ENCODE measurements at places on chromosomes 12 and 14.
A peak's percentile ranks its signal among the peaks of the same experiment; 100 is the strongest.

- DNase-seq: no peak
These were observed 440.9 kb downstream of the LRIG3 start for GRCh38 chr12:58479401-58479800.

GRCh38 chr14:103385929-103386712 is 906 bp downstream of the MARK3 start:
- peak; percentile 56 for DNase-seq

GRCh38 chr14:37202265-37202664 is 4.5 kb downstream of the MIPOL1 start:
- DNase-seq: no peak

GRCh38 chr14:73743431-73743931 is 29.3 kb upstream of the PNMA1 start:
- peak; percentile 53 for DNase-seq

GRCh38 chr12:12467264-12467663 is 95.4 kb downstream of the DUSP16 start:
- DNase-seq: peak; percentile 46

DNA sequence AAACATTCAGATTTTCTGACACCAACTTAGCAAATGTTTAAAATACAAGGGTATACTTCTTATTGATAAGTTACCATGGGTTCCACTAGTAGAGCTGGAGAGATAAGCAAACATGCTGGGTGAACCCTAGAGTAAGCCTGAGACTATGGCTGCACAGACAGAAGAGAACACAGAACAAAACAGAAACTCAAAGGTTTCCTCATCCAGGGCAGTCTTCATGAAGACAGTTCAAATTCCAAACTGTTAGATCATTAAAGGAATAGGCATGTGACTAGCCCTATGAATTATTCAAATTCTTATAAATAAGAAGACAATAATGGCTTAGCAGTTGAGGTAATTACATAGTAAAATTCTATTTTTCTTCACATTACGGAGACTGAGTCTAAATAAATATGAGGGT is 28.1 kb downstream of the BTBD7 start:
- no peak for DNase-seq

- no peak for DNase-seq
These were observed 78.8 kb upstream of the RTL1 start for GRCh38 chr14:100982353-100982752.

GRCh38 chr12:12499909-12500604 is 62.6 kb downstream of the DUSP16 start:
- no peak for DNase-seq

DNA sequence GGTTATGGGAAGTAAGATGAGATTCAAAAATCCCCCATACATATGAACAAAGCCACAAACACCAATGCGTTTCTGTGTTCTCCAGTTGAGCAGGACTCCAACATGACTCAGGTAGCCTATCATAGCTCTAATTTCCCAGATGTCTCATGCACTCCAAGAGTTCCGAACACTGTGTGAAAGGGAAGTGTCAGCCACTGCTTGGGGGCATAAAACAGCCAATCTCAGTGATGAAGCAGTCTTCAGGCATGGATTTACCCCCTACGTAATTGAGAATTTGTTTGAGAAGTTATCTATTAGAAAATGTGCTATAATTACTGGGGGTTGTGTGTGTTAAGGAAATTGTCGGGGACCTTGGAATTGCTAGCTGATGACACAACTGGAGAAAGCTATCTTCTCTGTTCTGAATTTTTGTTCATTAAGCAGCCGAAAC is 153.9 kb upstream of the AVPR1A start:
- DNase-seq: no peak

DNA sequence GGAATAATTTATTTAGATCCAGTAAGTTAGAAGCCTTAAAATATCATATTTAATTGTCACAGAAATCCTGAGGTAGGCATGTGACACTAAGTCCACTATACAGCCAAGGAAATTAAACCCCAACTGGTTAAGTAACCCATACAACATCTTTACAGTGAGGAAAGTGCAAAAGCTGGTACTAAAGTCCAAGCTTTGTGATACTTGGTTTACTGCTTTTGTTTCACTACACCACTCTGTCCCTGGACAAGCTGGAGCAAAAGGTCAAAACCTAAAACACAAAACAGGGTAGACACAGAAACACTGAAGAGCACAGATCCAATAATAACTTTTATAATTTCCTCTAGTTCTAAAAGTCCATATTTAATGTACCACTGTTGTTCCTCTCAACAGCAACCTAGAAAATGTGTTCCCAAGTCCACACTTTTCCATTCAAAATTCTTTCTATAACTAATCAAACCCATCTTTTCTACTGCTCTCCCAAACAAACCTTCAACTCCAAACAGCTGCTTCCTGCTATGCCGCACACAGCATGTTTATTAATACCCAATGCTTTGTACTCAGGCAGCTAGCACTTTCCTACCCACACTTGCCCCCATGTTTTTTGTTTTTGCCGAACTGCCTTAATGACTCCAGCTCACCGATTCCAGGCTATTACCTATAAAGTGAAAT is 90.9 kb downstream of the MED13L start:
- no peak for DNase-seq

DNA sequence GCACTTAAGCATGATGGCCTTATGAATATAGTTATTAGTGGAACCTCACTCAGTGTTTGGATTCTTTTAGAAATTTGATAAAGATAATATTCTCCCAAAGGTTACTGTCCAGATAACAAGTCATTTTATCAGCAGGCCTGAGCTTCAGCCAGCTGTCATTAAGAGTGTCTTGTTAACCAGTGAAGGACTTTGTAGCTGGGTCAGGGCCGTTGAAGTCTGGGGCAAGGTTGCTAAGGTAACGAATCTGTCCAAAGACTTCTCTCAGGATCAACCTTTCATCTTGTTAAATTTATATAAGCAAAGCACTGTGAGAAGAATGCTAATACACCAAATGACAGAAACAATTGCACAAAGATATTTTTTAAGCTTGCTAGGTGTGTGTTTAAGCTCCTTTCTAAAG is 271.3 kb upstream of the TMPO start:
- DNase-seq: no peak

GRCh38 chr12:122003651-122004611 is 17.8 kb upstream of the BCL7A start:
- no peak for DNase-seq

DNA sequence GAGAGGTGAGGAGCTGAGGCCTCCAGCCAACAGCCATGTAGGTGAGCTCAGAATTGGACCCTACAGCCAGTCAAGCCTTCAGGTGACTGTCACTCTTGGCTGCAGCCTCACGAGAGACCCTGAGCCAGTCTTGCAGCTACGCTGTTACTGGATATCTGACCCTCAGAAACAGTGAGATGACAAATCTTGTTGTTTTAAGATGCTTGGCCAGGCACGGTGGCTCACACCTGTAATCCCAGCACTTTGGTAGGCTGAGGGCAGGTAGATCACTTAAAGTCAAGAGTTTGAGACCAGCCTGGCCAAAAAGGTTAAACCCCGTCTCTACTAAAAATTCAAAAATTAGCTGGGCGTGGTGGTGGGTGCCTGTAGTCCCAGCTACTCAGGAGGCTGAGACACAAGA is 6.2 kb downstream of the PLEK2 start:
- no peak for DNase-seq

DNA sequence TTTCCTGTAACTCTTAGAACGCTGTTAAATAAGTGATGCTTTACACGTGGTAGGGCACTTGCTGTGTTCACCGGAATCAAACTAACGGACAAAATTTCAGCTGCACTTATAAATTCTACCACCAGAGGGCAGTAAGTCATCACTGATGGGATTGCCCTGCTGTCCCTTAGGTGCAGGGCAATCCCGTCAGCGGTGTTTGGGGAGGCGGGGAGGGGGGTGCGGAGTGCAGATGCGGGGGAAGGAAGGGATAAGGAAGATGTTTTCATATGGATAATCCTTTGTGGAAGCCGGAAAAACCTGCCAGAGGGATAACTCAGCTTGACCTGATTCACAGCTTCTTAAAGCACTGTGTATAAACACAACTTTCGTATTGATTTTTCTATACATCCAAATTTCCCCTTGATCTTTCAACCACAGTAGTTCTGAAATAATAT is 21.7 kb upstream of the SLC10A1 start:
- peak; percentile 16 for DNase-seq

DNA sequence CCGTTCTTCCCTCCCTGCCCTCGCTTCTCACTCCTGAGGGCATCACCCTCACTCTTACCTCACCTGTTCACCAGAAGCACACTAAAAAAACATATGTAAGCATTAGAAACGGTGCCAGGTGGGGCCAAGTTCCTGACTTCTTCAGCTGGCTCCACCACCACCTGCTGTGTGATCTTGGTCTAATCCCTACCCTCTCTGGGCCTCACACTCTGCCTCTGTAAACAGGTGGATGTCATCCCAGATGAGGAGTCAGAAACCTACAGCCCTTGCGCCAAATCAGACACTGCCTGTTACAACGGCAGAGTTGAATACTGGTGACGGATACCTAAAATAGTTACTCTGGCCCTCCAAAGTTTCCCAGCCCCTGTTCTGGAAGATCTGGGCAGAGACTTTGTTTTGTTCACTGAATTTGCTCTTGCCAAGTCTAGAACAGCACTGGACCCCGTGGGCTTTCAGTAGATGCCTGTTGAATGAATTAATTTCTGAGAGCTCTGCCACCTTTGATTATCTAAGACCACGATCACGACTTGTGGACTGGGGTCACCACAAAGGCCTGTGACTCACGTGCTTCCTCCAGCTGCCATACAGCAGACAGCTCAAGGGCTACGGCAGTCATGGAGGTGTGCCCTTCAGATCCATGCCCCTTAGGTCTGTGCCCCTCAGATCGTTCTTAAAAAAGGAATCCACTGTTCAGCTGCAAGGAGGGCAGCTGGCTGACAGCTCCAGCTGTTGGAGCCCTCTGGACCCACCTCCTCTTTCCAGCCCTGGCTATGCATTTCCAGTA is 71.9 kb downstream of the GSC start:
- DNase-seq: no peak

GRCh38 chr12:117360551-117361346 is 677 bp downstream of the NOS1 start:
- DNase-seq: no peak
